ENCODE measurements at places on chromosomes 3 and 15.

DNA sequence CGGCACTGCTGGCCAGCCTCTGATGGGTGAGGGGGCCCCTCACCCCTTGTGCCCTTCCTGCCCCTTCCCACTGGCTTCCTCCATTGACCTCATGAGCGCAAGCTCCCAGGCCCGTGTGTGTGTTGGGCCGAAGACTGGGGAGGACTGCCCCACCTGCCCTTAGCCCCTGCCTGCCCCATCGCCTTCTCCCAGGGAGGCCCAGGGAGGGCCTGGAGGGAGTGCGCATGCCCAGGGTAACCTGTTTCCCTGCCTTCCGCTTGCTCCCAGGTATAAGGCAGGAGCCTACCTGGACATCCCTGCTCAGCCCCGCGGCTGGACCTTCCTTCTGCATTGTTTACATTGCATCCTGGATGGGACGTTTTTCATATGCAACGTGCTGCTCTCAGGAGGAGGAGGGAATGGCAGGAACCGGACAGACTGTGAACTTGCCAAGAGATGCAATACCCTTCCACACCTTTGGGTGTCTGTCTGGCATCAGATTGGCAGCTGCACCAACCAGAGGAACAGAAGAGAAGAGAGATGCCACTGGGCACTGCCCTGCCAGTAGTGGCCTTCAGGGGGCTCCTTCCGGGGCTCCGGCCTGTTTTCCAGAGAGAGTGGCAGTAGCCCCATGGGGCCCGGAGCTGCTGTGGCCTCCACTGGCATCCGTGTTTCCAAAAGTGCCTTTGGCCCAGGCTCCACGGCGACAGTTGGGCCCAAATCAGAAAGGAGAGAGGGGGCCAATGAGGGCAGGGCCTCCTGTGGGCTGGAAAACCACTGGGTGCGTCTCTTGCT is 8.8 kb downstream of the DLL4 start:
- DNase-seq = peak; percentile 55

DNA sequence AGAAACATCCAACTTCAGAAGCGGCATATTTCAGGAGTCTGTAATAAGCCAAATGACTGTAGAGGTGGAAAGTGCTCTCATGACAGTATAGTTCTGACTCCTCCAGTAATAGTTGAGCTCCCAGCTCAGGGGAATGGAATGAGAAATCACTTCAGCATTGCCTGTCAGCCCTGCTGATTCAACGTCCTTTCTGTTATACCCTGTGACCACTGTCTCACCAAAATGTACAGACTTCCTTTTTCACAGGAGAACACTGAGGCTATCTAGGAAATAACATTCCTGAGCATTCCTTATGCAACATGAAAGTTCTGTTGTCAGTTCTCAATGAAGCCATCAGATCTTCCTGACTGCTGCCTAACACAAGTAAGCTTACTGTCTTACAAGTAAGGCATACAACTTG is 284.5 kb upstream of the MME start:
- DNase-seq = no peak

DNA sequence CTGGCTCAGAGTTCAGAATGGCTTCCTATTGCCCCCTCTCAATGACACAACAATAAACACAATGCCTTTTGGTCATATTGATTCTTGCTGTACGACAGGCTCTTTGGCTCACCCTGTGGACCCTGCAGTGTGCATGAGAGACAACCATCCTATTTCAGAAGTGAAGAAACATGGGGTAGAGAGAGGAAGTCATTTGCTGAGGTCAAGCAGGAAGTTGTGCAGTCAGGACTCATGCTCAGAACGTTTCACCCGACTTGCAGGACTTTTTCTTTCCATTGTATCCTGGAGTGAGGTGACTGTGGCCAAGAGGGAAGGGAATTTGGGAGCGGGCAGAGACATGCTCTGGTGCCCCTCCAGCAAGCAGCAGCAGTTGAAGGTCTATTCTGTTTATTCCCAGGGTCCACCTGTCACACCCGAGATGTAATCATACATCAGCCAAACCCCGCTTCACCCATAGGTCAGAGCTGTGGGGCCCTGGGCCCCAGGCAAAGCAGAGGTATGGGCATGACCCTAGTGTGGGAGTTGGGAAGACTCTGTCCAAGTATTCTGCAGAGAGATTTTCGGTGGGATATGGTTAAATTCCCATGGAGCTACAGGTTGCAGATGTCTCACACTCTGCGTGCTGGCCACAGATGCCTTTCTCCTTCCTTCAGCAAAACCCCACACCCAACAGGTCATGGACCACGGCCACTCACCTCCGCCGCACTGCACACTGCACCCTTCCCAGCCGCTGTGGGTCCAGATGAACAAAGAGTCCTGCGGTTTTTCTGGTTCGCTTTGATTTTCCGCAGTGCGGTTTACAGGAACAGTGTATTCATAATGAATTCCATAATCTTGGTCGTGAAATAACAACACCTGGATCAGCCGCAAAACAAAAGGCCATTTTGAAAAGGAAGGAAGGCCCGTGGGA is 290.6 kb downstream of the ADAMTS17 start:
- no peak for DNase-seq

DNA sequence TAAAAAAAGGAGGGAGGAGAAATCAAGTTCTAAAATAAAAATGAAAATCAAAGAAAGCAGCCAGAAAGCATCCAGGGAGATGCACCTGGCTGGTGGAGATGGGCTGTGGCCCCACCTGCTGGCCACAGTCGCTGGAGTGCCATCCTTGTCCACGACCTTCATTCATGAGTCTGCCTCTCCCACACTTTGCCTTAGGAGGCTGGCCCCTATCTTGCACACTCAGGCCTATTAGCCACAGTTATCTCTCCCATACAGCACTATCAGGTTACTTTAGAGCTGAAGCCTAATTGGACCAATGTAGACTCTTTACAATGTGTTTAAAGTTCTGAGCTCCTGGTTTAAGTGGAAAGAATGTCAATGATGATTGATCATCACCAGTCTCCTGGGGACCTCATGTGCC is 392.0 kb upstream of the RORA start:
- DNase-seq = peak; percentile 1

- DNase-seq = peak; percentile 68
Observed at GRCh38 chr3:107524841-107525643, 2.3 kb downstream of the BBX start.

DNA sequence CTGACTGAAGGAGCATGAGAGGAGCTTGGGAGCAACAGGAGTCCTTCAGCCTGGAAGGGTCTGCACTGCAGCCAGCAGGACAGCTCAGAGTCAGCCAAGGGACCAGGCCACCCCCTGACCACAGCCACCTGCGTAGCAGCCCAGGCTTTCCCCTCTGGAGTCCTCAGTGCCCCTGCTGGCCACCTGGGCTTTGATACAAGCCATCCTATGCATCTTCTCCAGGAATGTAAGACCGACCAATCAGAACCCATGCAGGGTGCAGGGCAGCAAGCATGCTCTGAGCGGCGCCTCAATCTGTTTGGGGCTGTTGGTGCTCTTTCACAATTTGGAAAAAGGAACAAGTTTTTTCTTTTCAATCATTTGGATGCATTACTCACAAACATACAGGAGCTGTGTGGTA is 52.0 kb downstream of the DZIP1L start:
- DNase-seq = no peak

- no peak for DNase-seq
Observed at GRCh38 chr3:134894533-134894932, 99.5 kb downstream of the EPHB1 start.

DNA sequence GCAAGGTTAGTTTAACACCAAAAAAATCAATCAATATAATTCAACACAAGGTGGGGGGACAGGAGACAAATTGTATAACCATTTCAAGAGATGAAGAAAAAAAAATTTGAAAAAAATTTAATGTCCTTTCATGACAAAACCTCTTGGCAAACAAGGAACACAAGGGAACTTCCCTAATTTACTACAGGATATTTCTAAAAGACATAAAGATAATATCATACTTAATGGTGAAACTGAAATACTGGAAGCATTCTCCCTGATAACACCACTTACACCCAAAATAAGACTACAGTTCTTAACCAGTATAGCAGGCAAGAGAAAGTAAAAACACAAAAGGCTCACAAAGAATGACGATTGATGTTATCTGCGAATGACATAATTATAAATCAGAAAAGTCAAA is 44.7 kb downstream of the IFT57 start:
- DNase-seq = no peak

GRCh38 chr15:51307325-51307724 is 31.1 kb downstream of the CYP19A1 start:
- no peak for DNase-seq

GRCh38 chr3:38655708-38656300 is 6.3 kb upstream of the SCN5A start:
- DNase-seq = peak; percentile 41

Data from kidney glomerular epithelial cell (primary cell).